Activated CD4-positive, alpha-beta T cell treated with anti-CD3 and anti-CD28 coated beads, Interleukin-2, amount 10 ng/mL, durations not matched to agents 24 days and 14 days (primary cell): ENCODE measurements at places on chromosomes 1 and 21. TPM values are rescaled to one million over a fixed set of nuclear protein-coding genes. Genes with fewer than 3 reads are reported as not detected.

GRCh38 chr1:88284666-88285366 is 399.3 kb upstream of the PKN2 start:
- DNase-seq: no peak

DNA sequence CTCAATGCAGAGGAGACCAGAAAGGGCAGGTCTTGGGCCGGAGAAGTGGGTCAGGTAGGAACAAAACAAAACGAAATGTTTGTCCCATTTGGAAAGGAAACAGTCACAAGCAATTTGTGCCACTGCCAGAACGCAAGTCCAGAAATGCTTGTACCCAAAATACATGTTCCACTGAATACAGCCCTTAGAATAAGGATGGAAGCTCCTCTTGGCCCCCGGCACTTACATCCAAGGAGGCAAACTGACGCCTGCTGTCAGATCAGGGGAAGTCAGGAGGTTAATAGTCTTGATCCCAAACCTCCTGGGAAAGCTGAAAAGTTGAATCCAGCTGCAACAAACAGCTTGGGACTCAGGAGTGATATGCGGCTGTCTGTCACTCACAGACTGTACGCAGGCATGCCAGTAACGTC is 75.9 kb upstream of the GALNT2 start:
- no peak for DNase-seq

- DNase-seq: peak; percentile 79
These were observed 34.3 kb upstream of the CACYBP start for GRCh38 chr1:174965362-174966007.

GRCh38 chr1:2193514-2194281 is 874 bp downstream of the FAAP20 start:
- no peak for DNase-seq

- DNase-seq: peak; percentile 92
These were observed 38.5 kb upstream of the EGLN1 start for GRCh38 chr1:231460614-231461013.

- no peak for DNase-seq
These were observed 30.5 kb downstream of the TMCC2 start for GRCh38 chr1:205258261-205258691.

- no peak for DNase-seq
These were observed 14.8 kb downstream of the ARHGEF16 start for GRCh38 chr1:3469104-3469848.

DNA sequence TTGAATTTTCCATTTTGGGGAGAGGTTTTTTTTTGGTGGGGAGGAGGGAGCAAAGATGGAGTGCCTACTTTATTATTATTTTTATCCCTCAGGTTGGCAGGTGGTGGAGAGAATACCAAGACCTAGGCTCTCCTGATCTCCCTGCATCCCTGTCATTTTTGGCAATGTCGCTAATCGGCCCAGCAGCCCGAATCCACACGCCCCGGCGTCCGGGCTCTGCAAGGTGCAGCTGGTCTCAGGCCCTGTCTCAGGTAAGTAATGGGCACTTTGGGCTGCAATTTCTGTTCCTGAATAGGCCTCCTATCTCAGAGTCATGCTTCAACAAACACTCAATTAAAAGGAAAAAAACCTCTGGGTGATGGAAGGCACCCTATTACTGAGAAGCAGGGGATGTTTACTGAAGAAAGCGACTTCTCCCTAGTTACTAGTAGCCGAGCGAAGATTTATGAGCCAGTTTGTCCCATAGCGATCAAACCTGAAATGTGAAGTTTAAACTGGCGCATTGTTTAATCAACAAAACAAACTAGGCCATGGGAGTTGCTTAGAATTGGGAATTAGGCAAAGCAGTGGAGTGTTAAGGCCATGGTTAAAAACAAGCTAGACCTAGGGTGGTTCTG is 137.8 kb downstream of the RWDD3 start:
- no peak for DNase-seq

GRCh38 chr1:198118134-198118533 is 38.7 kb upstream of the NEK7 start:
- DNase-seq: no peak

DNA sequence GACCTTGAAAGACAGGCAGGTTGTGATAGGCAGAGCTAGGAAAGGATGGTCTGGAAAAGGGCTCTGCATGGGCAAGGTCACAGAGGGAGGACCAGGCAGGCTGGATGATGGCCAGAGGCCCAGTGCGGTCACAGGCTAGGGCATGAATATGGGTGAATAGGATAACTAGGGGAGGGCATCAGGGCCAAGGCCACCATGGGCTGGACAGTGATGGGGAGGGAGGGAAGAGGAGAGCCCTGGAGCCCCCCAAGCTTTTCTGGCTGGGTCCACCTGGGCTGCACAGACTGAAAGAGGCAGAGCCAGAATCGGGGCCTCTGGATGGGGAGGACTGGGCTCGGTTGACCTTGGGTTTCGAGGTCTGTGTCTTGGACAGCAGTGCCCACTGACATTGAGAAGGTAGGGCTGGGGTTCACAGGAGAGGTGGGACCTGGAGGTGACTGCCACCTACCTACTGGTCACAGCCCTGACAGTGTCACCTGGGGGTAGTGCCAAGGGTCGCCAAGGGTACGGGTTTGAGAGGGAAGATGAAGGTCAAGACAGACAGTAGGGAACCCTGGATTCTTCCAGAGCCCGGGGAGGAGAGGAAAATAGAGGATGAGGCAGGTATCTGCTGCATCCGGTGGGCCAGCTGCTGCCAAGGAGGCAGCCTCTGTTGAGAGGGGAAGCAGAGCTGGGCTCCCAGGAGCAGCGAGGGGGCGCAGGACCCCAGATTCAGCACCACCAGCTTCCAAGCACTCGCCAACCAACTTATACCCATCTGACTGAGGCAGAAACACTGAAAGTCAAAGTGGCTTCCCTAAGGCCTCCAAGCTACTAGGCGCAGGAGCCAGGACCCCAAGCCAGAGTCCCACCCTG is 6.1 kb upstream of the NPHP4 start:
- DNase-seq: no peak

DNA sequence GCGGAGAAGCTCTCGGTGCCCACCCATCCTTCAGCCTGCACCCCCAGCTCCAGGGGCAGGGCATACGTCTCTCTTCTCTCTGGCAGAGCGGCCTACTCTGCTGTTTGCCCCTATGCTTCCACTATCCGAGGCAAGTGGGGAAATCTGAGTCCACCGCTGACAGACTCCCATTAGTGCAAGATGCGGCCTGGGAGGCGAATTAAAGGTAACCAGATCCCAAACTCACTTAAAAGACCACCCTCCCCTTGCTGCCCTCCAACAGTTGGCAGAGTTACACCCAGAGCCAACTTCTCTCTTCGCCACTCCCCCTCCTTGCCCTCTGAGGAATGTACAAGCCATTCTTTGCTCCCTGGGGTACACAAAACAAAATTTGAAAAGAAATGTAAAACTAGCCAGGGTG is 6.4 kb downstream of the FOXD3 start:
- no peak for DNase-seq

DNA sequence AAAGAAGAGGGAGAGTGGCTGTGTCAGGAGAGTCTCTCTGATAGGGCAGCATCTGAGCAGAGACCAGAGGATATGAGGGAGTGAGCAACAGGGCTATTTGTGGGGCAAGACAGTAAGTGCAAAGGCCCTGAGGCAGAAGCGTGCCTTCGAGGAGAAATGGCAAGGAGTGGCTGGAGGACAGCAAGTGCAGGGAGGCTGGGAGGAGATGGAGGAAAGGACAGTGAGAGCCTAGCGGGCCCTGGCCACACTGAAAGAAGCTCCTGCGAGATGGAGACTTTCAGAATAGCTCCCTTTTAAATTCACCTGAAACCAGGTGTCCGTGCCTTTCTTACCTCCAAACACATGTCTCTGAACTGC is 25.2 kb downstream of the EXOC8 start:
- no peak for DNase-seq

DNA sequence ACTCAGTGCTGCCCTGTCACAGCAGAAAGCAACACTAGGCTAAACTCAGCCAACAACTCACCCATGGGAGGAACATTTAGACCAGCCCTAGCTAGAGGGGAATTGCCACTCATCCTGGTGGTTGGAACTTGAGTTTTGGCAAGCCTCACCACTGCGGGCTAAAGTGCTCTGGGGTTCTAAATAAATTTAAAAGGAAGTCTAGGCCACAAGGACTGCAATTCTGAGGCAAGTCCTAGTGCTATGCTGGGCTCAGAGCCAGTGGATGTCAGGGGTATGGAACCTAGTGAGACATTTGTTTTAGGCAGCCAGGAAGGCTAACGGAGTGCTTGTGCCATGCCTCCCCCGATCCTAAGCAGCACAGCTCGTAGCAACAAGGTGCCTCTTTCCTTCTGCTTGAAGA is 78.0 kb downstream of the RGS13 start:
- DNase-seq: no peak

DNA sequence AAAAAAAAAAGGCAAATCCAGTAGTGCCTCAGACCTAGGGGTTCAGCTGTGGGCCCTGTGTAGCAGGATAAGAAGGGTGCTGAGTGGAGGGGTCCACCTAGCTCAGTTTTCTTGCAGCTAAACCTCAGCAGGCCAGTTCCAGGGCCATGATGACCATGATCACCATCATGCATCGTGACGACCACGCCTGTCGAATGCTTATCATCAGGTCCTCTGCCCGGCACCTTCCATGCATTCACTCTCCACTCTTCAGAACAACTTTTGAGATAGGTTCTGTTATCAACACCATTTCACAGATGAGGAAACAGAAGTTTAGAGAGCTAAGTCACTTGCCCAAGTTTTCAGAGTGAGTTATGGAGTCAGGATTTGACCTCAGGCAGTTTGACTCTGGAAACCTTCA is 54.9 kb downstream of the ACBD3 start:
- no peak for DNase-seq

DNA sequence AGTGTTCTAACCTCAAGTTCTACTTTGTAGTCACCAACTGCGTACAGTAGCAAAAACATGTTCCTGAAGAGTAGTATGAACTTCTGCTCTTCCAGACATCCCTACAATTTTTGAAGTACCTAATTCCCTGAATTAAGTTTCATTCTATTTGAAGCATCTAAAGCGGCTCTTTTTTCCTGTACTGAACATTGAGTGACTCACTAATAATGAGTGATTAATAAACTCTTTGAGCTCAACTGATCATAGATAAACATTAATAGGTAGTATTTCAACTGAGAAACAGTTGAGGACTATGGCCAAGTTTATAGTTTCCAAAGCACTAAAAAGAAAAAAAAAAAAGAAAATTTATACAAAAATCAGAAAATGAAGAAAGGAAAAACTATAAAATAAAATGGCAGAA is 683.1 kb downstream of the LTN1 start:
- no peak for DNase-seq

DNA sequence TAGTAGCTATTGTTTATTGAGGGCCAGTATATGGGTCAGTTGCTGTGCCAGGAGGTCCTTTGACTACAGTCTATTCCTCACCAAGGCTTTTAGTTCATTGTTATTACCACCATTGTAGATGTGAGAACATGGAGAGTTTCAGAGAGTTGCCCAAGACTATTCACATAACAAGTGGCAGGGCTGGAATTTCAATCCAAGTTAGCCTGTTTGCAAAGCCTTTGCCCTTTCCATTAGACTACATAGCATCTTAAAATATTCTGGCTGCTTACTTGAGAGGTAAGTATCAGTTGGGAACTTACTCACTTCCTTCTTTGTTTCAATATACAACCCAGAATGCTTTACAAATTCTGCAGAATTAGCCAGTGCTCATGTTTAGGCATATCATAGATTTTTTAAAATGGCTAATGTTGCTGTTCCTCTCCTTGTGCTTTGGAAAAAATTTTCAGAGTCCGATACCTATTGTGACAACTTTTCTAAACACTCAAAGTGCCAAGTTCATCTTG is 141.2 kb downstream of the FGGY start:
- no peak for DNase-seq

GRCh38 chr1:21174654-21175323 is 1.9 kb downstream of the EIF4G3 start:
- no peak for DNase-seq

- peak; percentile 48 for DNase-seq
These were observed 38.6 kb upstream of the GADD45A start for GRCh38 chr1:67646145-67647035.

- DNase-seq: peak; percentile 62
These were observed 853 bp upstream of the DOP1B start for GRCh38 chr21:36155603-36156338.

- DNase-seq: no peak
These were observed 28.2 kb downstream of the BATF3 start for GRCh38 chr1:212671342-212672031.

GRCh38 chr1:5389101-5389885 is 602.9 kb downstream of the NPHP4 start:
- peak; percentile 81 for DNase-seq

DNA sequence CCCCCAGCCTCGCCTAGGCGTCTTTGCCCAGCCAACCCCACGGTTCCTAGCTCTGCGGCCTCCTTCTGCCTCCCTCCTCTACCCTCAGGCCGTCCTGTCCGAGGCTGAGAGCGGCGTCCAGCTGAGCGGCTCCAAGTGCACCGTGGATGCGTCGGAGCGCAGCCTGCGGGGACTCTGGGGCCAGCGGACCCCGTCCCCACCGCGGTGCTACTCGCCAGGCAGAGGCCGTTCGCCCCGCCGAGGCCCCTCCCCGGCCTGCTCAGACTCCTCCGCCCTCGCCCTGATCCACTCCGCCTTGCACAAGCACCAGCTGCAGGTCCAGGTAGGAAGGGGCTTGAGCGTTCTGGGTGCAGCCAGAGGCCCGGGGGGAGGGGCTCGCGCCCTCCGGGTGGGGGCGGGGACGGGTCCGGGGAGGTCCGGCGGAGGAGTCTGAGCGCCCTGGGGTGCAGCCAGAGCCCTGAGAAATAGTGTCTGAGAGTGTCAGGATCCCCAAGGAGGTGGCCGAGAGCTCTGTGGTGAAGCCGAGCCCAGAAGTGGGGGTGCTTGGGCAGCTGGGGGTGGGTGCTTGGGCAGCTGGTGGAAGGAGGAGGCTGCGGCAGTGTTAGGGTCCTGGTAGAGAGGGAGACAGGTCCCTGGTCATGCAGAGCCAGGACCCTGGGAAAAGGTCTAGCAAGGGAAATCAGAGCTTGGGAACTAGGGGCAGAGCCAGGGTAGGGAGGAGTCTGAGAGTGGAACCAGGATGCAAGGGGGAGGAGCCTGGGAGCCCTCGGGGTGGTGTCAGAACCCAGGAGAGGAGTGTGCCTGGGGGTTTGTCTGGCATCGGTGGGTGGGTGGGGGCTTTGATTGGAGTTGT is 3.2 kb upstream of the NBPF3 start:
- no peak for DNase-seq

- DNase-seq: no peak
These were observed 9.0 kb upstream of the IFFO2 start for GRCh38 chr1:18965206-18966173.

DNA sequence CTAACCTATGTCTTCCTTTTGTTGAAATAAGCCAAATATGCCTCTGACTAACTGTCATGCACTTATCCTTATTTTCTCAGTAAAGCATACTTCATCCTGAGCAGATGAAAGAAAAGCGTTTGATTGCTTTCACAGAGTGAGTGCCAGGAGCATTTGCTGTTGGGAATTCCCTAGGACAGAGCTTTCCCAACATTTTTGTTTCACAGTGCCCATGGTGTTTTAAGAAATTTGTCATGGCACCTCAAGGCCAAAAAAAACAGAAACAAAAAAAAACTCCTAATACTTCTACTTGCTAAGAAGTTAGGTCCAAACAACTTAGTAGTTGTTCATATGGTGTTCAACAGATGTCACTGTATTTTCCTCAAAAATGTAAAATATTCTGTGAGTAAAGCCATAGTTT is 120.8 kb upstream of the BMP8A start:
- no peak for DNase-seq

The CRABP2 gene
- 0.62 and 1.4 TPM in 2 replicates for total RNA-seq

The IPO13 gene
- total RNA-seq: 26.3 and 26.6 TPM in 2 replicates

The KRTAP19-5 gene
- total RNA-seq: not detected in 2 replicates

The OR6N1 gene
- total RNA-seq: not detected in 2 replicates

The FABP3 gene
- total RNA-seq: not detected in 2 replicates

The TMIGD3 gene
- total RNA-seq: not detected in 2 replicates

The FOXD3 gene
- not detected in 2 replicates for total RNA-seq

The SYT11 gene
- total RNA-seq: 17.8 and 18.5 TPM in 2 replicates

The SYCP1 gene
- not detected in 2 replicates for total RNA-seq

The RHD gene
- total RNA-seq: not detected in 2 replicates

The TGFB2 gene
- total RNA-seq: not detected in 2 replicates

The PTGER3 gene
- total RNA-seq: 0.26 and 0.62 TPM in 2 replicates

The TESK2 gene
- total RNA-seq: 1.7 and 2.6 TPM in 2 replicates
